ENCODE measurements at places on chromosomes 3 and 15. TPM values are rescaled to one million over a fixed set of nuclear protein-coding genes. Genes with fewer than 3 reads are reported as not detected.

Gene GREM1
- total RNA-seq = not detected

- DNase-seq = no peak
These were observed 19.8 kb downstream of the RARRES1 start for GRCh38 chr3:158712443-158712842.

GRCh38 chr3:140391061-140391460 is 286.8 kb upstream of the TRIM42 start:
- no peak for DNase-seq

- DNase-seq = no peak
These were observed 59.0 kb upstream of the MINAR1 start for GRCh38 chr15:79373113-79373512.
